T follicular helper cell (primary cell): ENCODE measurements at places on chromosomes 6 and 20.

DNA sequence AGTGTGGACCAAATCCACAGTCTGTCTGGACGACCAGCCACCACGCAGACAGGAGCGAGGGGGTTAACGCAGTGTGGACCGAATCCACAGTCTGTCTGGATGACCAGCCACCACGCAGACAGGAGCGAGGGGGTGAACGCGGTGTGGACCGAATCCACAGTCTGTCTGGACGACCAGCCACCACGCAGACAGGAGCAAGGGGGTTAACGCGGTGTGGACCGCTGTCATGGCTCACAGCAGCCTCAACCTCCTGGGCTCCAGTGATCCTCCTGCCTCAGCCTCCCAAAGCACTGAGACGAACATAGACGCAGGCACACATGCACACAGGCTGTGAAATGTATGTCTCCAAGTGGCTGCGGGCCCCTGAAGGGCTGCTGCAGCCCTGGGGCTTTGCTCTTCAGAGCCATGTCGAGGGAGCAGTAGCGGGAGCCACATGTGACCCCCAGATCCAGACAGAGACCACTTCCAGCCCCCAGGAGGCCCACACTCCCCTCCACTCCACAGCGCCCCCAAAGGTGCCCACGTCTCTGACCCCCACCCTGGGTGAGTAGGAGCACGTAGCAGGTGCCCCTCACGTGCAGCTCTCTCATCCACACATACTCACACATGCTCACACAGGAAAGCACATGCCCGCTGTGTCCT is 98.1 kb downstream of the YTHDF1 start:
- no peak for DNase-seq

- no peak for DNase-seq
Measured at GRCh38 chr6:1499777-1500176, 109.9 kb upstream of the FOXC1 start.

DNA sequence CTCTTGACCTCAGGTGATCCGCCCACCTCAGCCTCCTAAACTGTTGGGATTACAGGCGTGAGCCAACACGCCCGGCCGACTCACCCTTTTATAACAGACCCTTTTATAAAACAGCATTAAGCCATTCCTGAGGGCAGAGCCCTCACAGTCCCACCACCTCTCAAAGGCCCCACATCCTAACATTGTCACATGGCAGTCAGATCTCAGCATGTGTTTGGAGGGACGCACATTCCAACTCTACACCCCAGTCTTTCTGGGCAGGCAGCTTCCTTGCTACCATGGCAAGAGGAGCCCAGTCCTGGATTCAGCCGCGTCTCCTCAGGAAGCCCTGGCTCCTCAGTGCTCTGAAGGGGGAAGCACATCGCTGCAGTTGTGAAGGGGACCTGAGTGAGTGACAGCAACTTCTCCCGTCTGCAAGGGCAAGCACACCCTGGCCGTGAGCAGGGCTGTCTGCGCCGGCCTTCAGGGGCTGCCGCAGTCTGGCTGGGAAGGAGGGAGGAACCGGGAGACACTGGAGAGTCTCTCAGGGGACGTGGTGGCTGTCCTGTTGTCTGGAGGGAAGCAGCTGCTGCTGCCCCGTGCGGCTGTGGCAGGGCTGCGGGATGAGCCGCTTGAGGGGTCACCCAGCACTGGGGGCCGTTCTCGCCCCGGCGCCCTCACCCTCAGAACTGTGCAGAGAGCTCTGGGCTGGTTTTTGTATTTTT is 15.9 kb downstream of the OSBPL2 start:
- DNase-seq, result no peak

- no peak for DNase-seq
Measured at GRCh38 chr6:71406865-71407860, 118.6 kb downstream of the OGFRL1 start.

DNA sequence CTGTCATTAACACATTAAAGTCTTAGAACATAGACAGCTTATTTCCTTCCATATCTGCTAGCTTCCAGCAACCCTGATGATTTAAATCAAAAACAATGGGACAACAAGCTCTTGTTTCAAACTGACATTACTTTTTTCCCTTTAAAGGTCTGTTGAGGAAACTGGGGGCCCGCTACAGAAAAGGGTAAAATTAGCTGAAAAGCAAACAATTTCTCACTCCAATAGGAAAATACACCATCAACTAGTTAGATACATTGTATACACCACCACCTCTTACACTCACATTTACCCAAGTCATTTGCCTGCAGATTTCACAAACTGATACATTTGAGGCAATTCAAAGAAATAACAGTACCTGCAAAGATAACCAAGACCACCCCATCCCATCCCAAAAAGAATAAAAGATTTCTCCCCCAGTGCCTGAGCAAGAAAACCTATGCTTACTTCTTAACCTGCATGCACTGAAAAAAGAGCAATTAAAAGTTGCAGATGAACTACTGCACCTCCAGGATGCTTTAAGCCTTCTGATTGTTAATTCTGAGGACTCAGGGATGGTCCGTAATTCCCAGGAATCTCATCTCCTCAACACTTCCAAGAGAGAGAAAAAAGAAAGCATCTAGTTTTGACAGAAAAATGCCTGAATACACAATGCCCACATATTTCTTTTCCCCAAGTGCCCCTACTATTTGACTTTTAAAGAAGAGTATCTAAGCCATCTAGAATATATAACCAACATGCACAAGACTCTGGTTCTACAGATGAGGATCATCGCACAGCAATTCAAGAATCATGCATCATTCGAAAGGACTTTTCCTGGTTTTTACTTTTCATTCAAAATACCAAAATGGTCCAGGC is 5.6 kb downstream of the ZMYND8 start:
- no peak for DNase-seq

DNA sequence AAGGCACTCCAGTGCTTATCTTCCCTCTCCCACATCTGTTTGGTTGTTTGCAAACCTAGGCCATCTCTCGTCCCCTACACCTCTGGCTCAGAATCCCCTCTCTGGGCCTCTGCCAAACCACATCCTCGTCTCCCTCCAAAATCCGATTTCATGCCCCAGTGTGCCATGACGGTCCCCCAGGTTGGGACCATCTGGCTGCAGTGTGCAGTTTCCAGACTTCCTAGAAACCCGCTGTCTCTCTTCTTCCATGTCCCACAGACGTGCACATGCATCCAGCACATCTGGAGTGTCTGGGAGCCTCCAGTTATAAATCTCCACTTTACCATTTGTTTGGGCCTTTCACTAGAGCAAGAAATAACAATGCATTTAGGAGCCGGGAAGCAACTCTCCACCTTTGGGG is 316.2 kb downstream of the KIF16B start:
- DNase-seq, result no peak

DNA sequence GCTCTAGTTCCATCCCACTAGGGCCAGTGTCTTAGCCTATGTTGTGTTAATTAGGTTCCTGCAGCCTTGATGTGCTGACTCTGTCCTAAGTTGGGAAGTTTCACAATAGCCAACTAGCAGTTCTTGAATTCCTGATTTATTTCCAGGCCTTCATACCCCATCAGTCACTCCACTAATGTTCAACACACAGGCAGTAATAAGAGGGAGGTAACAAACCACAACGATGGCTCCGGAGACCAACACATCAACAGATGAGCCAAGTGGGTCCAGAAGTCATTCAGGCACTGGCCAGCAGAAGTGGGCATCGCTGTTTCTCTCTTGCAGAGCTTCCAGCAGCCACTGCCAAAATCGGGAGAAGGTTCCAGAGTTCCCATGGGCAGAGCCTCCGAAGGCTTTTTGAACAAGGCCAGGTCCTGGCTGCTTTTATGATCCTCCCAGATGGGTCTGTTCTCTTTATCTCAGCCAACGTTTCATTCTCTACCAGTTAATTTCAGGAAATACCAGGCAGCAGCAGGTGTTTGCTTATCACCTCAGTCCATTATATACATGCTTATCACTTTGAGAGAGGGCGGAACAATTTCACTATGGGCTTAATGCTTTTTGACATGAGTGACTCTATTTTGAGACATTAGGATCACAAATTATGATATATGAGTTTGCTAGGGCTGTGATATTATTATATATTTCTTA is 48.5 kb upstream of the NOP56 start:
- DNase-seq, result no peak

GRCh38 chr20:5770231-5770986 is 20.2 kb downstream of the SHLD1 start:
- no peak for DNase-seq

DNA sequence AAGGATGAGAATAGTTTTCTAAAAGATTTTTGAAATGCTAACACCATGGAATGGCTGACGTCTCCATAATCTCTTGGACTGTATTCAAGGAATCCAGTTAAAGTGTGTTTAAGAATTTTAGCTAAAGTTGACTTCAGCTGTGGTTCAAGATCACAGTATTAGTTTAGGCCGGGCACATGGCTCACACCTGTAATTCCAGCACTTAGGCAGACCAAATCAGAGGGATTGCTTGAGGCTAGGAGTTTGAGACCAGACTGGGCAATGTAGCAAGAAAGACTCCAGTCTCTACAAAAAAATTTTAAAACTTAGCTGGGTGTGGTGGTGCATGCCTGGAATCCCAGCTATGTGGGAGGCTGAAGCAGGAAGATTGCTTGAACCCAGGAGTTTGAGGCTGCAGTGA is 68.2 kb downstream of the RFPL4B start:
- no peak for DNase-seq

DNA sequence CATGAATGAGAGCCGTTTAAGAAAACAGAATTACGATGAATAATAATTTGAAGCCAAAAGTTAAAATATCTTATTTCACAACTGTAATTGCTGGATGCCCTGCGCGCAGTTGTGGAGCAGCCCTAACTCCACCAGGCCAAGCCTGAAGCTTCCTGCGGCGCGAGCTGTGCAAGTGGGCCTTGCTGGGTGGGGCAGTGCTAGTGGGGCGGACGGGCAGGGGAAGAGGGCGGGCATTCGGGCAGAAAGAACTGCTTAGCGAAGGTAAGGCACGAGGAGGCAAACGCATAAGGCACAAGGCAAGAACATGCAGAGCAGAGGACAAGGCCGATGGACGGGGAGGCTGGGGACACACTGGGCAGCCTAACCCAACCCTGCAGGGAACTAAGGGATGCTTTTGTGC is 2.3 kb downstream of the HLA-DQB2 start:
- DNase-seq, result no peak

DNA sequence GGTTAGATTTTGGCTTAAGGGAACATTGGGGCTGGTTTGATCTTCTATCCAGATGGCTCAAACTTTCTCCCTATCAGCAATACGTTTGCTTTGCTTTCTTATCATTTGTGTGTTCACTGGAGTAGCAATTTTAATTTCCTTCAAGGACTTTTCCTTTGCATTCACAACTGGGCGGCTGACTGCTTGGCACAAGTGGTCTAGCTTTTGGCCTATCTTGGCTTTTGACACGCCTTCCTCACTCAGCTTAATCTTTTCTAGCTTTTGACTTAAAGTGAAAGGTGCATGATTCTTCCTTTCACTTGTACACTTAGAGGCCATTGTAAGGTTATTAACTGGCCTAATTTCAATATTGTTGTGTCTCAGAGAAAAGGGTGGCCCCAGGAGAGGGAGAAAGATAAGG is 254.9 kb downstream of the PLCB1 start:
- DNase-seq, result no peak

DNA sequence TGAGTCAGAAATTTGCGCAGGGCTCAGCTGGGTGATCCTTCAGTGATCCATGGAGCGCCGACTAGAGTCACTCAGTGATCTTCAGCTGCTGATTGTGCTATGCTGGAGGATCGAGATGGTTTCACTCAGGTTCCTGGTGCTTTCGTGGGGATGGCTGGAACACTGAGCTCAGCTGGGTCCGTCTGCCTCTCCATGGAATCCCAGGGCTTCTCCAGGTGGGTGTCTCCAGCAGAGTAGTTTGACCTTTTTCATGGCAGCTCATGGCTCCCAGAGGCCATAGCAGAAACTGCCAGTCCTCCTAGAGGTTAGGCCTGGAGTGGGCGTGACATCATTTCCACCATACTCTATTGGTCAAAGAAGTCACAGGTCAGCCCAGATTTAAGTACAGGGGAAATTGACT is 88.8 kb upstream of the SIRPA start:
- DNase-seq, result no peak

DNA sequence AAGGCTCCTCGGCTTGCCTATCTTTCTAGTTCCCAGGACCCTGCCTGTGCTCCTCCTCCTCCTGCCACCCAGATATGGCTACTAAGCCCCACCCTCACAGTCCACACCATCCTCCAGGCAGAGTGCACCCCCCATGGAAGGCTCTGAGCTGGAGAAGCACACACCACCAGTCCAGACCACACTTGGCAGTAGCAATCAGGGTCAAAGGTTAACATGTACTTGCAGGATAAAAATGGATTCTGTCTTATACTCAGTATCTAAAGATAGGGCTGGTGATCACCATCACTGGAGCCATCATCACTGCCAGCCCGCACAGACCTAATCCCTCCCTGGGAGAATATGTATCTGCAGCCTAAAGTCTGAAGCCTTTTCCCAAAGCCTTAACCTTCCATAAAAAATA is 83.4 kb downstream of the PRKN start:
- DNase-seq, result no peak

GRCh38 chr20:10672624-10673127 is 1.1 kb downstream of the JAG1 start:
- no peak for DNase-seq

- no peak for DNase-seq
Measured at GRCh38 chr6:54050750-54051149, 60.5 kb upstream of the MLIP start.

GRCh38 chr6:11096109-11096508 is 2.5 kb downstream of the SMIM13 start:
- no peak for DNase-seq

DNA sequence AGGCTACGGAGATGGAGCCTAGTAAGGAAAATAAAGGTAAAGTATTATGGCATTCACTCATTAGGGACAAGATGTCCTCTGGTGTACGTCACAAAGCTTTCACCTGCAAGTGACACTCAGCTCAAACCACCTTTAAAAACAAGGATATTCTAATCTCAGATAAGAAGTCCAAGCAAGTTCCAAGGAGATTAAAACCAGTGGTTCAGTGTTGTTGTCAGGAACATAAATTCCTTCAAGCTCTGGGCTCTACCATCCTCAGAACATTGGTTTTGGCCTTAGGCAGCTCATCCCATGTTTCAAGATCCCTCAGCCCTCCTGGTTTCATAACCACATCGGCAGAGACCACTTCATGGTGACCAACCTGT is 116.5 kb downstream of the LY86 start:
- DNase-seq, result no peak

DNA sequence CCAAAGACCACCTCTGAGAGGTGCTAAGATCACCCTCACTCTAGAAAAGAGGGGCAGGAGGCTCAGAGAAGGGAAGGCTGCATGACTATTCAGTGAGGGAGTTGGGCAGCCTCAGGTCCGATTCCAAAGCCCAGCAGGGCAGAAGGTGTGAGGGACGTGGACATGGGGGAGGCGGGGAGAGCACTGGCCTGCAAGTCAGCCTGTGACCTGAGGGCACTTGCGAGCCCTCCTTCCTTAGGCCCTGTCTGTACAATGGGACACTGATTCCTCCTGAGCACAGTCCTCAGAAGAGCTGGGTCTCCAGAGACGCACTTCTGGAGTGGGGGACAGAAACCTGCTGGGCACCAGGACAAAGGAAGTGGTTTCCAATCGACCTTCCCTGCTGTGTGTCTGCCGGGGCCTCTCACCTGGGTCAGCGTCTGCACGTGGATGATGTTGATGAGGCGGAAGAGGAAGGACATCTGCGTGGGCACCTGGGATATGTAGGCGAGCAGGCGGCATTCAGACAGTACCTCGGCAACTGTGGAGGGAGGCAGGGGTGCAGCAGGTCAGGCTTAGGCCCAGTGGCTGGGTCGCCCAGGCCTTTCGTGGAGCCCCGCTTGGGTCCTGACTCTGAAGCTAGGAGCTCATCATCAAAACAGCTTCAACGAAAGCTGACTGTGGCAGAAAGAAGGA is 48.5 kb downstream of the MYH7B start:
- no peak for DNase-seq
